Activated gamma-delta T cell treated with anti-CD3 and anti-CD28 coated beads, Interleukin-2, amount 50 U/mL, for 16 hours (primary cell): ENCODE measurements at places on chromosomes 7 and 10.
A peak's percentile ranks its signal among the peaks of the same experiment; 100 is the strongest.

DNA sequence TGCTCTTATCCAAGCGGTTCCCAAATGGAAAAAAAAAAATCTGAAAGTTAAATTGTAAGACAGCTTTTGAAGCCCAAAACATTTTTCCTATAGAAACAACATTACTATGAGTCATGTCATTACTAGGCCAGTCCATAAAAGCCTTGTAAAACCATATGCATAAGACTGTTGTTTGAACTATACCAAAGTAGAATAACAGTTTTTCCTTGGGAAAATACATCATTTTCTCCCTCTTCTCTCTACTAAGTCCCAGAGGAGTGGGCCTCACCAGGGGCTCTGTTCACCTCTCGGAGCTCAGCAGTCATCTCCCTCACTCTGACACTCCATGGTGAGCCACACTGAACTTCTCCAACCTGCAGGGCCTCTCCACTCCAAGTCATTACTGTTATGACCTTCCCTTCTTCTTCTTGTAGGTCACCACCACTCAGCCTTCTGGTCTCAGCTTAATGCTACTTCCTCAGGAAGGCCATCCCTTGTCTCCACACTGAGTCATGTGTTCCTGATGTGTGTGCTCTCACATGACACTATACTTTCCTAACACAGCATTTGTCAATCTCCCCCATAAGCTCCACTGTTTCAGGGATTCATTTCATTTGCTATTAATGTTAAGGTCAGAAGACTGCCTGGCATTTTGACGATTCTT, 32.5 kb downstream of the ZNF438 start:
- DNase-seq: no peak

GRCh38 chr10:811379-812175, 119.9 kb downstream of the LARP4B start:
- no peak for DNase-seq

- DNase-seq: no peak
Measured at GRCh38 chr10:34549001-34549400, 266.1 kb downstream of the PARD3 start.

DNA sequence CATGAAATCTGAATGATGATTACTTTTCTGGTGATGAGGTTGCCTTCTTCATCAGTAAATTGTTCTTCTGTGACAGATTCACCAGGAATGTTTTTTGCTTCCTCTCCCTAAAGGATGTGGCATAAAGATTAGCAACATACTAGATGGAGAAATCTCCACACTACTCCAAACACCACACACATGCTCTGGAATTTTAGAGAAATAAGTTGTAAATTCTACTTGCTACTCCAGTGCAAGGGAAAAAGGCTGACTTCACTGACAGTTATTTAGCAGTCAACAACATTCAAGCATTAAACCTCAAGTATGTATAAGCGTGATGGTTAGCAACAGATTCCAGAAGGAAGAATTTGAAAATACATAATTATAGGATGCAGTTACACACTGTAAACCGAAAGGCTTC, 137.9 kb upstream of the CCDC6 start:
- DNase-seq: no peak

- DNase-seq: no peak
Measured at GRCh38 chr10:63068246-63068645, 64.9 kb upstream of the NRBF2 start.

- DNase-seq: peak; percentile 24
Measured at GRCh38 chr7:101743241-101743994, 74.0 kb upstream of the CUX1 start.

DNA sequence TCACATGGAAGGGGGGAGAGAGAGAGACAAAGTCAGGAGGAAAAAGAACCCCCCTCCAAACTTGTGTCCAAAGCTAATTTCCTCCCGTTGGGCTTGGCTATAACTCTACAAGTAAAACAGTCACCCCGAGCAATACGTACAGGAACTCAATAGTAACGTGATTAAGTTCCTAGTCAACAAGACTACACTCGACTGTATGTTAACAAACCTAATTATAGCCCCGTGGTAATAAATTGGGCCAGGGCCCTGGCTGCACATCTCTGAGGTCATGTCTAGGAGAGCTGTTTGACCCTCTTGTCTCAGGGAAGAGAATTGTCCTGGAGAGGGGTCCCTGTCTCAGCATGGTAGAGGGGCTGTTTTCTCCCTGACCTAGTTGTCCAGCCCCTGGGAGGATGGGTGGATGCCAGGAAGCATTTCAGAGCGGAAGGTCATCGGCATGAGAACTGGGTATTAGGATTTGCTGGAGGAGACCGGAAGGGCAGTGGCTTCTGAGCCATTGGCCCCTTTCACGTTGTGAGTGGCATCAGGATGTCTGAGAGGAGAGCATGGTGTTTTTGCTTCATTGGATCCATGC, 60.2 kb upstream of the COMTD1 start:
- no peak for DNase-seq

- no peak for DNase-seq
Measured at GRCh38 chr10:1180071-1180730, 124.0 kb downstream of the WDR37 start.

- DNase-seq: no peak
Measured at GRCh38 chr10:80410122-80410521, 1.8 kb downstream of the PRXL2A start.

- no peak for DNase-seq
Measured at GRCh38 chr10:5595591-5595990, 70.8 kb downstream of the ASB13 start.

GRCh38 chr7:32506266-32507054, 11.2 kb downstream of the AVL9 start:
- DNase-seq: no peak
